Heart right ventricle (tissue), 16 donors: ENCODE measurements at places on chromosomes 7 and 10. TPM values are rescaled to one million over a fixed set of nuclear protein-coding genes. Genes with fewer than 3 reads are reported as not detected.

GRCh38 chr7:108099713-108100112 lies 30.4 kb downstream of the LAMB4 start:
- no peak for DNase-seq

The AFAP1L2 gene
- polyA plus RNA-seq, result 3.0 TPM

The AASS gene
- 37.5 TPM for polyA plus RNA-seq

- no peak for DNase-seq
Measured at GRCh38 chr7:28754447-28754846, 203.7 kb downstream of the TRIL start.

DNA sequence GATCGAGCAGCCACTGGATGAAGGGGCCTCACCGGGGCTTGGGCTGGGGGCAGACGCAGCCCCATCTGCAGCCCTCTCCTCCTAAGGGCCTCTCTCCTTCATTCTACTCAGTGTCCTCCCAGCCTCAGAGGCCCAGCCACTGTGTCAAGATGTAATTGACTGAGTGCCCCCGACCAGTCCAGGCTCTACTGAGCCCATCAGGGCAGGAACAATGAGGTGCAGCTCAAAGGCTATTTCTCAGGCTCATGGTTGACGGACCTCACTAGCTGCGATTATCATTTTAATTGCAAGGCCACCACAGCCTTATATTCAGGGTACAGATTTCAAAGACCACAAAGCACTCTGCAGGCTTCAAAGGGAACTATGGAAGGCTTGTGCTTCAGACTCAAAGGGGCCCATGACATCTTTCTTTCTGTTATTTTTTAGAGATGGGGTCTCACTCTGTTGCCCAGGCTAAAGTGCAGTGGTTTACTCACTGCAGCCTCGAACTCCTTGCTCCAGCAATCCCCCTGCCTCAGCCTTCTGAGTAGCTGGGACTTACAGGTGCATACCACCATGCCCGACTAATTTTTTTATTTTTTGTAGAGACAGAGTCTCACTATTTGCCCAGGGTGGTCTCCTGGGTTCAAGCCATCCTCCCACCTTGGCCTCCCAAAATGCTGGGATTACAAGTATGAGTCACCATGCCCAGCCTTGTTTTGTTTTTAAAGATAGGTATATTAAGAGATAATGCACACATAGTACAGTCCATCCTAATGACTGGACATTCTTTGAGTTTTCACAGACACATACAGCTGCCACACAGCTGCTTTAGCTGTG lies 23.7 kb downstream of the SLC29A3 start:
- no peak for DNase-seq
